ENCODE measurements at places on chromosomes 16 and 17.

- DNase-seq, result peak; percentile 23
These were observed 67.0 kb downstream of the PRMT7 start for GRCh38 chr16:68377667-68378393.

- no peak for DNase-seq
These were observed 206.8 kb upstream of the MON1B start for GRCh38 chr16:76984196-76984595.

GRCh38 chr17:17201907-17202306, 4.2 kb downstream of the PLD6 start:
- no peak for DNase-seq

DNA sequence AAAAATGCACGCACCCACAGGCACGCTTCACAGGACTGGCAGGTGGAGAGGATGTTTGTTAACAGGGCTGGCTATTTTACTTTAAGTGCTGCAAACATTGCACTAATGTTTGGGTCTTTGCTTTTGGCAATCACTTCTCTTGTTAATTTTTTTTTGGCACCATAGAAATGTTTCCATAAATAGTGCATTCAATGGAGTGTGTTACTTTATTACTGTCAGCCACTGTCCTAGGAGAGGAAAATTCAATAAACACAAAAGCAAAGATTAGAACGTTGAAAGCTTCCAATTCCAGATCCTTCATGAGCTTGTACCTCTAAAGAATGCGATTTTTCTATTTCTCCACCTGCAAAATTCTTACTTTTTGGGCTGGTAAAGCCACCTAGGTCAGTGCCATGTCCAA, 743.5 kb downstream of the WWOX start:
- DNase-seq, result no peak

DNA sequence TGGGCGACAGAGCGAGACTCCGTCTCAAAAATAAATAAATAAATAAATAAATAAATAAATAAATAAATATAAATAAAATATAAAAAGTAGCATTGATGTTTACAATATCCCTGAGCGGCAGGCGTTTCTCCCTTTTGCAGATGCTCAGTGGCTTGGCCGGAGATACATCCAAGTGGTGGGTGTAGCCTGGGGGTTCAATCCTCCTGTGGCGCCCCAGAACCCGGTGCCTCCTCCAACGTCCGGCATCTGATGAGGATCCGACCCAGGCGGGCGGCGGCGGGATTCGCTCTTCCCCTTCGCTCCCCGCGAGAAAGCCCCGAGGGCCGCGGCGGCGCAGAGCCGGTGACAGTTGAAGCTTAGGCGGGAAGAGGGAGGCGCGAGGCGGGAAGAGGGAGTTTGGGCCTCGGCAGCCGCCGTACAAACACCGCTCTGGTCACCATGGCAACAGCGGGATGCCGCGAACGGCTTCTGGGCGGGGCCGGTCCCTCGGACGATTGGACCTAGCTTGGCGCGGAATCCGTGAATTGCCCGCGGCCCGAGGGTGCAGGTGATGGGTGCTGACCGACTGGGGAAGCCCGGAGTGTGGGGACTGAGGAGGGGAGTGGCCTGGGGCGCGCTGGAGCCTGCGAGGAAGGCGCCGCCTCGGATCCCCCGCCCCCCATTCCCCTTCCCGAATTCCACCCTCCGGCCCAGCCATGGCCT, 12.7 kb upstream of the ALDOA start:
- DNase-seq, result peak; percentile 78

GRCh38 chr17:7932483-7932891, 481 bp downstream of the CNTROB start:
- no peak for DNase-seq

DNA sequence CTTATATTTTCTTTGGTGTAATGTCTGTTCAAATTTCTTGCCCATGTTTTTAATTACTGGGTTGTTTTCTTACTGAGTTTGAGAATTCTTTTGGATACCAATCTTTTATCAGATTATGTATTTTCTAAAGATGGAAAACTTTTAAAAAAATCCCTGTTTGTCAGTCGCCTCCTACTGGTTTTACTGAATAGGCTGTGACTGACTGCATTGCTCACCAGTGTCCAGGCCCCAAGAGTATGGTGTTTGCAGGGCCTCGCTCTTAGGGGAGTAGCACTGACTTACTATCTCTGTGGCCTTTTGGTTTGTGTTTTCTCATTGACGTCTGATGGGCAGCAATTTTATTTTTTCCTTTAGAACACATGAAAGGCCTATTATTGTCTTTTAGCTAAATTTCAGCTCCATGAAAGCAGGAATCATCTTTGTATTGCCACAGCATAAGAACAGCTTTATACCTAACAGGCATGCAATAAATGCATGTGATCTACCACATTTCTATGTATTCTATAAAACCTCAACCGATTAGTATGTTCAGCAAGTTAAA, 188.4 kb downstream of the AATF start:
- DNase-seq, result no peak

DNA sequence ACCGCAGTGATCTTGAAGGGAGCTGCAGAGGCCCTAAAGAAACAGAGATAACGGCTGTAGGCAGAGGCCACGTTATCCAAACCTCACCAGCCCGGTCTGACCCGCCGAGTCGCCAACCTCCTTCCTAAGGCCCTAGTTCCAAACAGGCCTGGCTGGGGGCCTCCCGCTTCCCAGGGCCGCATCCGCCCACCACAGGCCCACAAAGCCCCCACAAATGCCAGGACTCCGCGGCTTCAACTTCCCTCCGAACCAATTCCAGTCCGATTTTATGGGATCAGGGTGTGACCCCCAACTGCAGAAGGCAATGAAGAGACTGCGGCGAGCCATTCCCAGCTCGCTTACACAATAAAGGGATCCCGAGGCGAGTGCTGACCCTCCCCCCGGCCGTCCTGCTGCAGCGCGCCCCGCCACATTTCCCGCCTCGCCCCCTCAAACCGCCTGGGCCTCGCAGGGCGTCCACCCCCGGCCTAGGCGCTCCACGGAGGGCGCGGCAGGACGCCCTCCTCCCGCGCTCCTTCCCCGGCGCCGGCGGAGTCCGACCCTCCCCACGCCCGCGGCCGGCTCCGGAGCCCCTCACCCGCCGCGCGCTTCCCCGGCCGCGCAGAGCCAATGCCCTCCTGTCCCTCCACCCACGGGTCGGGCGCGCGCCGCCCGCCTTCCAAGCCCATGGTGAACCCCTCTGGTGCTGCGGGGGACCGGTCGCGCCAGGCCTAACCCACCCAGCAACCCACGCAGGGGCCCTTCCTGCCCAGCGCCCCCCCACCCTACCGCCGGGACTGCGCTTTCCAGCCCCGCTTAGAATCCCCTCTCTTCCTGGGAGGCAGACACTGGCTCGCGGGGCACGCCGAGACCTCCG, 926 bp downstream of the MYH10 start:
- no peak for DNase-seq

DNA sequence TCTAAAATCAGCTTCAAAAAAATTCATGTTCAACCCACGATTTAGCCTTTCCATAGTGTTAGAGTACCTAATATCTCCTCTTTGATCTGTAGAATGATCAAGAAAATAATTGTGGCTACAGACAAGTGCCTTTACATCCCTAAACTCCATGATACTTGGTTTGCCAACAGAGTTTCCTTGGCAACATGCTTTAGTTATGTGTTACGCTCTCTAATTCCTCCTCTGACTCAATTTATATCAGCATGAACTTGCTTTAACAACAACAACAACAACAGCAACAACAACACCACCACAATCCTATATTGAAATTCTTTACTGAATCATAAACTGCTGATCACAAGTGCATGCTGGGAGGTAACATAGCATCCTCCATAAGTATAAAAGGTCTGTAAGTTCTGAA, 757.8 kb downstream of the CDH11 start:
- DNase-seq, result no peak

DNA sequence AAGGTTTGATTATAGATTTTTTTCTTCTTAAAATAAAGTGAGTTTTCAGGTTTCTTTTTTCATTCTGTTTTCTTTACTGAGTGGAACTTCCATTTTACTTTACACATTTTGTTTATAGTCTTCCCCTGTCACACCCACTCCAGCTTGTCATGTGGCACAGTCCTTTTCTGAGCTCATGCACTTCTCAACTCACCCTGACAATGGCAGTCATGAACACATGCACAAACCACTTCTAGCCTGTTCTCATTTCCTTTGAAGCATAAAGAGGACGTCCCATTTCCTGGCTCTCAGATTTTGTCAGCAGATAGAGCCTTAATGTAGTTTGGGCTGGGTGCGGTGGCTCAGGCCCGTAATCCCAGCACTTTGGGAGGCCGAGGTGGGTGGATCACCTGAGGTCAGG, 168.0 kb downstream of the AHSP start:
- DNase-seq, result no peak

DNA sequence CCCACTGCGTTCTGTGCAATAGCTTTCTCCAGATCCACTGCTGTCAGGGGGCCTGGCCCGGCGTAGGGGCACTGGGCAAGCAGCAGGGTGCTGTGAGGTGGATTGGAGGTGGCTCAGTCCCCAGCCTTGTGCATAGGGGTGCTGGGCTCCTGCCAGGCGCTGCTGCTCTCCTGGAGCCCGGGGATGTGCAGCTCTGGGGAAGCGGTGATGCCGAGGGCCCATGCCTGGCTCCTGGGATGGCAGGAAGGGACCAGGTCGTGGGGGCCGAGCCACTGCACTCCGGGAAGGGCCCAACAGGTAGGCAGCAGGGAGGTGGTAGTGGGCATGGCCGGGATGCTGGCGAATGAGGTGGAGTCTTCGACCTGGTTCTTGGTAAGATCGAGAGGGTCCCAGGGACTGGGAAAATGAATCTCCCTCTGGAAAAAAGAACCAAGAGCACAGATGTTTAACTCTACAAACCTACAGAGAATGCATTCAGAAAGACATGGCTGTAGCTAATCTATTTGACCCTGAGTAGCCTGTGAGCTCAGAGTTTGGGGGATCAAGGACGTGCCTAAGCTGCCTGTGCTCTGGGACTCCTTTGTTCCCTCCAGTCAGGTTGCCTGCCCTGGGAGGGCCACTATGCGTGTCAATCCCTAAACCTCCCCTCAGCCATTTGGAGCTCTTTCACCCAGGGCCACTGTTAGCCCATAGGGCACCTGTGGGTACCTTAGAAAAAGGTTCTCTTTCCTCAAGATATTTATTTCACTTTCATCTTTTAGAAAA, 6.6 kb upstream of the SUPT4H1 start:
- no peak for DNase-seq

- DNase-seq, result no peak
These were observed 614.6 kb upstream of the CDH5 start for GRCh38 chr16:65751622-65752521.

GRCh38 chr17:52537421-52537820, 378.9 kb upstream of the CA10 start:
- no peak for DNase-seq

Measured in LNCaP clone FGC (cell line).